ENCODE measurements at places on chromosomes 7 and 10. TPM values are rescaled to one million over a fixed set of nuclear protein-coding genes. Genes with fewer than 3 reads are reported as not detected.

Gene ARHGAP22
- 2.1 TPM for polyA plus RNA-seq

Gene HEPACAM2
- 4.9 TPM for polyA plus RNA-seq

Gene CPA2
- polyA plus RNA-seq, result 0.38 TPM

DNA sequence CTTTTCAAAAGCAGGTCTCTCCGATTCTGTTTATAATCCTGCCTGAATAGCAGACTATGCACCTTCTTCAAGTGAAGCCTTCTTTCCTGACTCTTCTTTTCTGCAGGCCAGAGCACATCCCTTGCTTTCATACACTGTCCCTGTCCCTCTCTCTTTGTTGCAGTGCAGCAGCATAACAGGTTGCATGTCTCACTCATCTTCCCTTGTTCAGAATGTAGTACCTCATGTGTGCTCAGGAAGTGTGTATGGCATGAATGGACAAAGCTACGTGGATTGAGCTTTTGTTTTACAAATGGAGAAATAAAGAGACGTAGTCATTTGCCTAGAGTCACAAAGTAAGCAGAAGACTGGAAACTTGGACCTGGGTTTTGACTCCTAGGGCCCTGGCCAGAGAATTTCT lies 68.0 kb downstream of the PTPRZ1 start:
- no peak for DNase-seq

DNA sequence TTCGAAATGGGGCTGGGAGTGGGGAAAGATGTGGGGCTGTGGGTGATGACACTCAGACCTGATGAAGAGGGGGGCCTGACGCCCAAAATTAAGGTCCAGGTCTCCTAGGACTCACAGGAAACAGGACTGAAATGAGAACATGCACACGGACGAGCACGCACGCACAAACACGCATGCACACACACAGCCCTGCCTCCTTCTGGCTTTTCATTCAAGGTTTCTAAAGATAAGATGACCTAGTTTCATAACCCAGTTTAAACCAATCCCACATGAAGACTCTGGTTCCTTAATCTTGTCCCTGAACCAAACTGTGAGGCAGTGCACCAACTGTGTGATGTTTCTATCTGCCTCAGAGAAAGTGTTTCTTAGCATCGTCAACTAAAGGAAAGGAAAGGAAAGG lies 162.0 kb downstream of the DGKI start:
- no peak for DNase-seq

DNA sequence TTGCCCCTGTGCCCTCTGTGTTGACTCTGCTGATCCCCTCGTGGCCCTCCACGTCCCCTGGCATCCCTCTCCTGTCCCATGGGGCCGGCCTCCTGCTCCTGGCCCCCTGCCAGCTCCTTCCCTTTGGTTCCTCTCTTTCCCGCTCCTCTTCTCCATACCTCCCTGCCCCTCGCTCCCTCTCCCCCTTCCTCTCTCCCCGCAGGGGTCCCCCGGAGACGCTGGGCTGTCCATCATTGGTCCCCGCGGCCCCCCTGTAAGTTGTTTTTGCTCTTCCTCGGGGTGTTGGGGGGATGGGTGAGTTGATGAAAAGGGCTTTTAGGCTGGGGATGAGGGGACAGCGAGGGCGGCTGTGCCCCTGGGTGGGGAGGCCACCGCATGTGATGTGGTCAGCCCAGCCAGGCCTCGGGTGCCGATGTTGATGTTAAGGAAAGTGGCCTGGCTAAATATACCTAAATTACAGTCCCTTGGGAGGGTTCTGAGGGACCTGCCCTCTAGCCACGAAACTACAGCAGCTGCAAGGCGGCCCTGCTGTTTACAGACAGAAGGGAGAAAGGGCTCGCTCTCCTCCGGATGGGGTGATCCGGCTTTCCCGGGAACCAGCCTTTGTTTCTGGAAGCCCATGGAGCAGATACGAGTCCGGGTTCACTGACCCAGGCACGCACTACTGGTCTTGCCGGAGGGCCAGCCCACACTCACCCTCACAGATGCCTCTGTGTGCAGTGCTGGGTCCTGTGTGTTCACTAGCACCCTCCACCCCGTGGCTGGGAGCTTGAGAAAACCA lies 78.8 kb downstream of the COL13A1 start:
- DNase-seq, result no peak

GRCh38 chr10:63324495-63324854 lies 141.3 kb downstream of the JMJD1C start:
- DNase-seq, result no peak
